GM12878 (cell line): ENCODE measurements at places on chromosomes 4 and X. TPM values are rescaled to one million over a fixed set of nuclear protein-coding genes. Genes with fewer than 3 reads are reported as not detected.

The PTTG2 gene
- 0.40 and 0.44 TPM in 2 replicates for total RNA-seq

The CEP44 gene
- 13.3 and 16.6 TPM in 2 replicates for total RNA-seq

The GLRB gene
- not detected in 2 replicates for total RNA-seq

The SSX3 gene
- not detected in 2 replicates for total RNA-seq

The SUPT20HL1 gene
- total RNA-seq = not detected in 2 replicates

The FAT1 gene
- total RNA-seq = 0.58 and 0.69 TPM in 2 replicates

The SHROOM4 gene
- total RNA-seq = 0.03 TPM in 2 replicates

The GAGE12H gene
- total RNA-seq = not detected in 2 replicates

The MSANTD1 gene
- total RNA-seq = 0.37 and 0.87 TPM in 2 replicates

The TMEM47 gene
- 0.10 TPM in 1 of 2 replicates, not detected in the other for total RNA-seq

The LGI2 gene
- not detected in 2 replicates for total RNA-seq

The SPANXN3 gene
- total RNA-seq = not detected in 2 replicates

The ADH1A gene
- not detected in 2 replicates for total RNA-seq

The SLC10A6 gene
- not detected in 2 replicates for total RNA-seq

The SATL1 gene
- not detected in 2 replicates for total RNA-seq

The ENPEP gene
- total RNA-seq = not detected in 2 replicates

The FGFBP2 gene
- not detected in 2 replicates for total RNA-seq

The FGF13 gene
- total RNA-seq = 0.08 and 0.24 TPM in 2 replicates

The EVC2 gene
- 10.4 TPM in 2 replicates for total RNA-seq

The ASB11 gene
- not detected in 2 replicates for total RNA-seq

The FGFR3 gene
- 0.33 and 0.37 TPM in 2 replicates for total RNA-seq

The GC gene
- total RNA-seq = 1.2 and 2.3 TPM in 2 replicates

The KCTD8 gene
- total RNA-seq = not detected in 2 replicates

The CFI gene
- 0.28 and 0.32 TPM in 2 replicates for total RNA-seq

The NAT8L gene
- total RNA-seq = 0.19 and 0.31 TPM in 2 replicates

The CCDC110 gene
- total RNA-seq = 1.3 and 1.5 TPM in 2 replicates

The FAM133A gene
- total RNA-seq = not detected in 2 replicates

The TMPRSS11B gene
- total RNA-seq = not detected in 2 replicates

The ALG13 gene
- 30.5 and 32.9 TPM in 2 replicates for total RNA-seq

The BTK gene
- 96.3 and 99.5 TPM in 2 replicates for total RNA-seq

The TADA2B gene
- 12.0 TPM in 2 replicates for total RNA-seq

The ZNF157 gene
- 0.11 TPM in 1 of 2 replicates, not detected in the other for total RNA-seq

The MAB21L2 gene
- total RNA-seq = not detected in 2 replicates

The PPP2R2C gene
- total RNA-seq = 0.08 and 0.13 TPM in 2 replicates

The GAGE2A gene
- 0.45 and 0.56 TPM in 2 replicates for total RNA-seq

The MAGEA2B gene
- not detected in 2 replicates for total RNA-seq

The HSPA4L gene
- total RNA-seq = 20.4 and 21.5 TPM in 2 replicates

The MAGEB2 gene
- total RNA-seq = not detected in 2 replicates

The OR13H1 gene
- not detected in 2 replicates for total RNA-seq

The DOK7 gene
- 0.13 and 0.27 TPM in 2 replicates for total RNA-seq

The TNIP2 gene
- 62.9 and 64.8 TPM in 2 replicates for total RNA-seq
